Renal cortex interstitium (tissue), 15 donors: ENCODE measurements at places on chromosomes 3 and 15. TPM values are rescaled to one million over a fixed set of nuclear protein-coding genes. Genes with fewer than 3 reads are reported as not detected.

GRCh38 chr3:29827756-29828155, 546.9 kb downstream of the RBMS3 start:
- DNase-seq, result no peak

- no peak for DNase-seq
Measured at GRCh38 chr3:150348500-150348899, 59.6 kb upstream of the TSC22D2 start.

The PATL2 gene
- polyA plus RNA-seq, result 0.65 TPM

GRCh38 chr3:124383051-124383450, 347.2 kb upstream of the UMPS start:
- DNase-seq, result no peak

- no peak for DNase-seq
Measured at GRCh38 chr3:40695848-40696247, 171.1 kb downstream of the ZNF621 start.

DNA sequence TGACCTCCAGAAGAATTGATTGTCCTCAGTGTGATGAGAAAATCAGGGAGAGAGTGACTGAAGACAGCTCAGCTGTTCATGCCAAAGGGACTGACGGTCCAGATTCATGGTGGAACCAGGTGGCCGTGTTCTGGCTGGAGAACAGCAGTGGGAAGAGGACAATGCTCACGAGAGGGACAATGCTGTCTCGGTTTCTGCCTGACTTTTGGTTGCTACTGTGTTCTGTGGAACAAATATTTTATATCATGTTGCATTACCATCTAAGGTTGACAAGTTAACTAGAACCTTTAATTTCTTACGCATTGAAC, 58.0 kb upstream of the ULK4 start:
- DNase-seq, result no peak

The LSMEM2 gene
- polyA plus RNA-seq, result 0.33 TPM

DNA sequence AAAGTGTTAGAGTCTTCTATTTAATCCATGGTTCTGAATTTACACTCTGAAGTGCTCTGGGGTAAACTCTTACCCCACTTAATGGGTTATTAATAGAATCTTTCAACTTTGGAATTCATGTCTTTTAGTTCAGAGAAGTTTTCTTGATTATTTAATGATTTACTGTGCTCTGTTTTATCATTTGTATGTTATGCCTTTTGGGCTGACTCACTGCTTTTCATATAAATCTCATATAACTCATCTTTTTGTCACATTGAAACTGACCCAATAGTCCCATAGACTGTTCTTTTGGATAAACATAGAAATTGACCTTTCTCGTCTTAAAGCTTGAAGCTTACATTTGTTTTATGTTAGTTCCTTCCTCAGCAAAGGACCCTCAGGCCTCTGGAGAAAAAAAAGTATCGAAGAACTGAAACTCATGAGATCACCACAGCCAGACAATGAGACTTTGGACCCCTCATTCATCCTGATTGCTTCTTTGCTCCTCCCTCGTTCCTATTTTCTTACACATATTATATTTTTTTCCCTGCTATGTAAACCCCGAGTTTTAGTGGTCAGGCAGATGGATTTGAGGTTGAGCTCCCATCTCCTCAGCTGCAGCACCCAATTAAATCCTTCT, 229.1 kb upstream of the CBLB start:
- no peak for DNase-seq

The ZNF80 gene
- not detected for polyA plus RNA-seq

DNA sequence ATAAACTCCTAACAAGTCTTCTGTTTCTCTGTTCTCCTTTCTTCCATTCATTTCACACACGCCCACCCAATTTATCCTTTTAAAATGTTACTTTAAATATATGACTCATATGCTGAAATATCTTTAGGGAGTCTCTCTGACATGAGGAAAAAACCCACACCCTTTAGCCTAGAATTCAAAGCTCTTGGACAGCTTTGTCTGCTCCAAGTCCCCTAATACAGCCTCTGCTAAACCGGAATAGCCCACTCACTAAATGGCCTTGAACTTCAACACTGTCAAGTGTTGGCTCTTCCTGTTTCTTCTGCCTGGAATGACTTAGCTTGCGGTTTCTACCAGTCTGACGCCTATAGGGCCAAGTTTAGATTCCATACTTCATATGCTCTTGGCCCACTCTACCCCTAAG, 3.3 kb upstream of the CD96 start:
- no peak for DNase-seq

DNA sequence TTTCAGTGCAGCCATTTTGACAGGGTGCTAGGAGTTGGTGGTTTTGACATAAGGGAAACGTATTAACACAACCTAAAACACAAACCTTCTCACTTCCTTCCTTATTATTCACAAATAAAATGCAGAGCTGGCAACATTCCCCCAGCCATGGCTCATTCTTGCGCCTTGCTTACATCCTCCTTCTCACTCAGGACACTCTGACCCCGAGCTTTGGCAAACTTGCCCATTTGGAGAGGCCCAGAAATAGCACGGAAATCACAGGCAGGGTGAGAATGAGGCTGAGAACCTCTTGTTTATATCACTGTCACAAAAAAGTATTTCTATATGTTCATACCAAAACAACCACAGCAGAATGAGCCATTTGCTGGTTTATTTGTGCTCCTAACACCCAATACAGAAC, 244.3 kb downstream of the NTRK3 start:
- DNase-seq, result no peak

The RASGRF1 gene
- polyA plus RNA-seq, result 0.43 TPM

The ECE2 gene
- polyA plus RNA-seq, result not detected

The OR5K2 gene
- not detected for polyA plus RNA-seq

The SNRPN gene
- 196 TPM for polyA plus RNA-seq

The GOLGA8S gene
- polyA plus RNA-seq, result 2.1 TPM

DNA sequence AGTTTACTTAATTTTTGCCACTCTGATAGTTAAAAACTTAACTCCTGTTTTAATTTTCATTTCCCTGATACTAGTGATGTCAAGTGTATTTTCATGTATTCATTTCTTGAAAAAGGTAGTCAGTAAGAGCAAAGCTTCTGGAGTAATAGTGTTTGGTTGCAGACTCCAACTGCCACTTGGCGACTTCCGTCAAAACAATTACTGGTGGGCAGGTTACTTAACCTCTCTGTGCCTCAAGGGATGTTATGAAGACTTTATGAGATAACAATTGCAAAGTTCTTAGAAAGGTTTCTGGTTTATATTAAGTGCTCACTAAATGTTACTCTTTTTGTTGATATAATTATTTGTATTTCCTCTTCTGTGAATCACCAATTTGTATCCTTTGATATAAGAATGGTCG, 129.7 kb downstream of the NFKBIZ start:
- no peak for DNase-seq

GRCh38 chr3:169759256-169759655, 5.6 kb downstream of the TERC start:
- no peak for DNase-seq

DNA sequence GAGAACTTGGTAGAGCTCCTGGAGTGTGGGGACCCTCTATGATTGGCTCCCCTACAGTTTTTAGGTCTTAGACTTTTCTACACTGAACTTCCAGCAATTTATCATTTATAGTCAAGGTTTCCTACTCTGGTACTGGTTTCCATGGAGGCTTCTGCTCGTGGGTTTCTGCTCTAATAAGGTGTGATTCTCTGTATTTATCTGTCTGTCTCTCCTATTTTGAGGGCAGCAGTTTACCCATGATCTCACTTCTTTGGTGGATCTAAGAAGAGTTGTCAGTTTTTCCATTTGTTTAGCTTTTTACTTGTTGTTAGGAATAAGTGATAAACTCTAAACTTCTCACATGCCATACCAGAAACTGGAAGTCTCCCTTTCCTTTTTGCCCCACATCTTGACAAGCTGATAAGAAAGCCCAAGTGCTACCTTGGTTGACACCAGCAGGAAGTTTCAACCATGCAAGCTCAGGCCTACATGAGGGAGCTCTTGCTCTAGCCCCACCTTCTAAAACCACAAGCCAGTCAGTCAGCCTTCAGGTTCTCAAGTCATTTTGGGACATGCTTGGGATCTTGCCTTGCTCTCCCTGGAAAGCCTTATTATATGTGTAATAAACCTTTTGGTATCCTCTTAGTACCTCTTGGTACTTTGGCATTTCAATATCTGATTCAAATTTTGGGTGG, 10.0 kb downstream of the TIMMDC1 start:
- no peak for DNase-seq

- DNase-seq, result no peak
Measured at GRCh38 chr15:83210619-83211018, 3.0 kb upstream of the HDGFL3 start.

DNA sequence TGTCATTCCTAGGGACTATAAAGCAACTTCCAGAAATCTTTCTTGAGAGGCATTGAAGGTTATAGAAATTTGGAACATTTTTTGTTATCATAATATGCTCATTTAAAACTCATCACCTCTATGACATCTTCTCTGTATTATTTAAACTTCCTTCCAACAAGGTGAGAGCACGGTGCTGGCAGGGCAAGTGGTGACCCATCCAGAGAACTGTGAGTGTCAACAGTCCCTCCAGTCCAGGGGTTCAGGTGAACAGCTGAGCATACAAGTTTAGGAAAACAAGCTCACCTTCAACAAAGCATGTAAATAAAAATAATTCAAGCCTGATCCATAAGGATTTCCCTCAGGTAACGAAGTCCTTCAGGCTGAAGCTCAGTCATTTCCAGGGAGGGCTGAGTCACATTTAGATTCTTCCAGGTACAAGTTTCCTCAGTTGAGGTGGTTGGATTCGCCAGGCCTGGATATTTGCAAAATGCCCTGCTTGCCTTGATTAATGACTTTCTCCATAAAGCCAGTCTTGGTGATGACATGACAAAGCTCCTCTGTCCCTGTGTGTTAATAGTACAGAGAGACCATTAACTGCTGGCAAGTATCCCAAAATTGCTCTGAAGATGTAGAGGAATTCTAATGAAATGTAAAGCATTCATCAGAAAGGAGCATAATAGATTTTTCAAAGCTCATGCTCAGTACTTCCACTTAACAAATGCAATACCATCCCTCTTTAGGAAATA, 263.6 kb upstream of the GADL1 start:
- DNase-seq, result no peak

The DISP2 gene
- polyA plus RNA-seq, result 0.42 TPM

The PAQR5 gene
- polyA plus RNA-seq, result 27.0 TPM

DNA sequence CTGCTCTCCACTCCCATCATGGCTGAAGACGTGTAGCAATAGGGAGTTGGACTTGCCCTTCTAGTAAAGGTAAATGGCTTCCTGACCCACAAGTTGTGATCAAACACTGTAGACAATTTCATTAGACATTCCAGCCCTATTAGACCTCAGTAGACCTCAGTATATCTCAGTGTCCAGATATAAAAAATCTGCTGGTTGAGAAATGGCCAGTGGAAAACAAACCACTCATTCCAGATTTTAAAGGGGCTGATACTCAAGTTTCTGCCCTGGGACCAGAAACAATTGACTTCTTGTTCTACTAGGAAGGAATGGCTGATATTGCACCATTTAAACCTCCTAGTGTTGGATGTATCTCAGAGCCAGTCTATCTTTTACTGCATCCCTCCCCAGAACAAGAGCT, 613.2 kb downstream of the PDCD6IP start:
- no peak for DNase-seq

DNA sequence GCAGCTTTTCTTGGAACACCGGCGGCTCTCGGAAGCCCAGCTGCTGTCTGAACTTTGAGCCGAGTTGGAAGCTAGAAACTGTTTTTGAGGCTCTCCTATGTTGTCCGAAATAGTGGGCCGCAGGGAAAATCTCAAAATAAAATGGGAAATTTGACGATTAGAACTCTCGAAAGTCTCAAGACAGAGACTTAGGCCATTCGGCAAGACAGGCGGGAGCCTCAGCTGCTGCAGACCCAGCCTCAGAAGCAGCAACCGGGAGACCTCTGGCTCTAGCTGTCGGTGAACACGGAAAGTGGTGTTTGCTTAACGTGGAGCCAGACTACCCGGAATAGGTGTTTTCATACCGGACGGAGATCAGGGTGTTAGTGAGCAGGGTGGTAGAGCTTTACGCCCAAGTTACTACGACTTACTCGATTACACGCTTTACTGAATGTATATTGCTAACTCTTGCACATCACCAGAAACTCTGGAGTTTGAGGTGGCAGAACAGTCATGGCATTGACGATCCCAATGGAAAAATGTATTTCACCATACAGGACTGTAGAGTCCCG, 357 bp upstream of the MAN2C1 start:
- DNase-seq, result no peak

- no peak for DNase-seq
Measured at GRCh38 chr15:83380059-83380458, 67.1 kb upstream of the SH3GL3 start.

GRCh38 chr3:172370419-172370818, 77.8 kb downstream of the GHSR start:
- DNase-seq, result no peak

- no peak for DNase-seq
Measured at GRCh38 chr3:49362561-49362960, 4.4 kb upstream of the GPX1 start.

The REC114 gene
- polyA plus RNA-seq, result not detected

- DNase-seq, result no peak
Measured at GRCh38 chr3:112092496-112093179, 6.4 kb downstream of the C3orf52 start.
